AG20443 (cell line): ENCODE measurements at places on chromosomes 16 and 17.

DNA sequence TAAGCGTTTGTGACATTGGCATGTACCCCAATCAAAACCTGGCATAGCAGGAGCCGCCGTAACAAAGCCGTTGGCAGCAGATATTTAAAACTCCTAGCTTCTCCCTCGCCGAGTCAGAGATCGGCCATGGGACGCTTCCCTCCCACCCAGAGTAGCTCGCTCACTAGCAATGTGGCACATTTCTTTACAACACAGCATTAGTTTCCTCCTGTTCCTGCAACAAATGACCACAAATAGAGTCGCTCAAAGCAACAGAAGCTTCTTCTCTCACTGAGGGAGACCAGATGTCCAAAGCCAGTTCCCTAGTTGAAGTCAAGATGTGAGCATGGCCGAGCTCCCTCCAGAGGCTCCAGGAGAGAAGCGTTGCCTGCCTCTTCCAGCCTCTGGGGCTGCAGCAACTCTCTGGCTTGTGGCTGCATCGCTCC, 106.7 kb downstream of the RBFOX3 start:
- DNase-seq = no peak

- DNase-seq = no peak
Observed at GRCh38 chr16:87493608-87494280, 920 bp upstream of the ZCCHC14 start.

- no peak for DNase-seq
Observed at GRCh38 chr17:43554857-43555256, 8.7 kb upstream of the ETV4 start.

GRCh38 chr17:81659038-81659437, 2.7 kb upstream of the PDE6G start:
- DNase-seq = no peak

GRCh38 chr17:72046643-72047612, 73.9 kb upstream of the SOX9 start:
- DNase-seq = no peak

DNA sequence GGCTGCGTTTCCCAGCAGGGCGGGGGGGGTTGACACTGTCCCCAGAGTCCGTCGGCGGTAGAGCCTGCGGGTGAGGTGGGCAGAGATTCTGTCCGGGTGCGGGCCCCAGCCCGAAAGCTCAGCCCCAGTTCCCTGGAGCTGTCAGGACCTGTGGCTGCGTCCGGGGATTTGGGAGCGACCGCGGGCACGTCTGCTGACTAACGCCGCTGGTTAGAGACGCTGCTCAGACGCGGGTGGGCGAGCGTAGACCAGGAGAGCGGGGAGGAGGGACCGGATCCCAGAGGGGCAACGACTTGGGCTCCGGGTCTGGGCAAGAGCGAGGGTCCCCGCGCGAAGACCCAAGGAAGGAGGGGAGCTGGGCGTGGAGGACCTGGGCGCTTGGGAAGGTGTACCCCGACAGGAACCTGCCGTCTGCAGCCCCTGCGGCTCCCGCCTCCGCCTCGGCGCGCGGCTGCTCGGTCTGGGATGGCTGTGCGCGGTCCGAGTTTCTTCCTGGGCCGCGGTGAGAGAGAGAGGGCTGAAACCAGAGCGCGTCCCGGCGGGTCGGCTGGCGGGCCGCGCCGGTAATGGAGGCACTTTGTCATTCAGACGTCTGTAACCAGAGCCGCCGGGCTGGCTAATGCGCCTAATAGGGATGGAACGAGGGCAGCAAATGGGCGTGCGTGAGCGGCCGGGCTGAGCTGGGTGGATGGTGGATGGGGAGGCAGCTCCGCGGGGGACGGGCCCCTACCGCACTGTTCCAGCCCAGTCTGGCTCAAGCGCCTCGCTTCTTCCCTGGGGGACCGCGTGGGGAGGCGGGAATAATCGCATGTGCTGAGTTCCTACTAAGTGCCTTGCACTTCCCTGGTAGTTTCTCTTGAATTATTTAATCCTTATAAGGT, 2.3 kb downstream of the NGFR start:
- peak; percentile 55 for DNase-seq

DNA sequence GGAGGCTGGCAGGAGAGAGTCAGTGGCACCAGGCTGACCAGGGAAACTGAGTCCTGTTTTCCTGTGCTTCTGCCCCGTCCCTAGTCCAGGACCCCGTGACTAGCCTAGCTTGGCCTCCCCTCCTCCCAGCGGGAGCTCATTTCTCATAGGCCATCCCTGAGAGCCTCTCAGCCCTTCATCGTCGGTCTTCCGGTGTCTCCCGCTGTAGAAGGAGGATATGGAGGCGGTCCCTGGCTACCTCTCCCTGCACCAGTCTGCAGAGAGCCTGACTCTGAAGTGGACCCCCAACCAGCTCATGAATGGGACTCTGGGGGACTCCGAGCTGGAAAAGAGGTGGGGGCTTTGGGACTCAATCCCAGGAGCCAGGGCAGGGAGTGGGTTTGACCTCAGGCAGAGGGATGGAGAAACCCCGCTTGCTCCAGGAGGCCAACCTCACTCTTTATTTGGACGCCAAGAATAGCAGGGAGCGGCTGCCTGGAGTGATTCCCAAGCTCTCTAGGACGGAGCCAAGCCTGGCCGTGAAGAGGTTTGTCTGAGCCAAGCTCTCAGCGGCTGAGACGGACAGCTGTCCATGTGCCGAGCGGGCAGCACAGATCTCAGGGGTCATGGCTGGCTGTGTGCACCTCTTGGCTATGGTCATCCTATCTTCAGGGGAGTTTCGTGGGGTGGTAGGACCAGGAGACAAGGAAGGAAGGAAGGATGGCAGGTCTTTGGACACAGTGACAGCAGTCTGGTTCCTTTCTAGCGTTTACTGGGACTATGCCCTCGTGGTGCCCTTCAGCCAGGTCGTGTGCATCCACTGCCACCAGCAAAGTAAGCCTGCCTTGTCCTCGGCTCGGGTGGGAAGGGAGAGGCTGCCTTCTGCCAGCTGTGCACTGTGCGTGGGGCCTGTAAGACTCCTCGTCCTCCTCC, 26.8 kb downstream of the SGSM2 start:
- no peak for DNase-seq

GRCh38 chr17:3794557-3795389, 6.2 kb downstream of the ITGAE start:
- peak; percentile 44 for DNase-seq

DNA sequence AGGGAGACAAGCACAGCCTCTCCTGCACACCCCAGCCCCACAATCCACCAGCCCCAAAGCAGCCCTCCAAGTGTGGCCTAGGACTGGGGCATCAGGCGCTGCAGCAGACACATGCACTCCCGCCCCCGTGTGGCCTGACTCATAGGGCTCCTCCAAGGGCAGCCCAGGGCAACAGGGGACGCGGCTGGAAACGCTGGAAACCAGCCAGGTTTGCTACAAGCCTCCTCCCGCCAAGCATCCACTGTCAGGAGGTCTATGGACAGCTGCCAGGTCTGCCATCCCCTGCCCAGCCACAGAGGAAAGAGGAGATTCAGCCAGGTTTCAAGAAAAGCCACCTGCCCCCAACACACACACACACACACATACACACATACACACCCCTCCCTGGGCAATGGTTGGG, 25.8 kb downstream of the SRCIN1 start:
- DNase-seq = peak; percentile 75

GRCh38 chr17:51103050-51103449, 17.6 kb downstream of the SPAG9 start:
- no peak for DNase-seq

- no peak for DNase-seq
Observed at GRCh38 chr17:60630352-60630751, 30.4 kb downstream of the PPM1D start.

DNA sequence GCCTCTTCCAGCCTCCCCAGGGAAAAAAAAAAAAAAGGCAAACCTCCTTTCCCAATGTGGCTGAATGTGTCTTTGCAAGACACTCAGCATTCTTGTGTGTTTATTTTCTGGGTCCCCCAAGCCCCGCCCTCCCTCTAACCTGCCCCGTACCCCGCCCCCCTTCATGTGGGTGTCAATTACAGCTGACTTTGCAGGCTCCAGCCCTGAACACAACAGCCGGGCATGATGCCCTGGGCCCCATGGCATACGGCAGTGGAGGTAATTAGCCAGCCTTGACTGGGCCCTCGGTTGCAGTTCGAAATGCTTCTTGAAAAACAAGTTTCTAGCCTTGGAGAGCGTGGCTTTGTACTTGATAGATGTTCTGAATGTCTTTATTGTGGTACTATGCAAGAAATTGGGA, 354.7 kb upstream of the RBFOX1 start:
- DNase-seq = no peak

DNA sequence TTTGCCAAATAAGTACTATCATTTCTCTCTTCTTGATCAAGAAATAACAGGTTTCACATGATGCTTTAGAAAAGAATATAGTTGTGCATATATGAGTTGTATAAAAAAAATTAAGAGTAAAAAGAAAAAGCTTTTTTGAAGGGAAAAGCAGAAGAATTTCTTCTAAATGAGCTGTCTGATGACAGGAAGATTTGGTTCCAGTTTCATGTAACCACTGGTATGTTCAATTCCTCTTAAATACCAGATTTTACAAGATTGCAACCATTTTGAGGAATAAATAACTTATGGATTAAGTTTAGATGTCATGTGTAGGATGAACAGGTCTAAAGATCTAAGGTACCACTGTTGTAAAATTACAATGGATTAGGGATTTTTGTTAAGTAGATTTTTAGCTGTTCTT, 45.0 kb downstream of the VMP1 start:
- DNase-seq = no peak

DNA sequence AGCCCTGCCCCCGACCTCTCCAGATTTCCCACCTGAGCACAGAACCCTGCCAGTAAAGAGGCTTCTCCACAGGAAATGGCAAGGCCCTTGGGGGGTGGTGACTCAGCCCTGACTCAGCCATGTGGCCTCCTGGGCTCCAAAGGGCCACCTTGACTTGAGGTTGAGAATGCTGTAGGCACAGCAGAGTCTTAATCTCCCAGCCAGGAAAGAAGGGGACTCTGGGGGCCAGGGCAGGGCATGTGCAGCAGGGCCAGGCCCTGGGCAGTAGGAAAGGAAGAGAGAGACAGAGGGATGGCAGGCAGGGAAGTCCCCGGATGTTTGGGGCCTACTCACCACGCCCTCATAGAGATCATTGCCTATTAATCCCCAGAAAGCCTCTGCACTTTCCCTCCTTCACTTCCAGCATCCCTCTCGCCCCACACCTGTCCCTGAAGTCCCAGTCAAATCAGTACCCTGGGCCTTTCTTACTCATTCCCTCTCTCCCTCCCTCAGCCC, 4.8 kb upstream of the ITGA3 start:
- DNase-seq = peak; percentile 65

GRCh38 chr16:58615280-58615679, 14.3 kb downstream of the CNOT1 start:
- no peak for DNase-seq
